ENCODE measurements at places on chromosomes 6 and 20.

DNA sequence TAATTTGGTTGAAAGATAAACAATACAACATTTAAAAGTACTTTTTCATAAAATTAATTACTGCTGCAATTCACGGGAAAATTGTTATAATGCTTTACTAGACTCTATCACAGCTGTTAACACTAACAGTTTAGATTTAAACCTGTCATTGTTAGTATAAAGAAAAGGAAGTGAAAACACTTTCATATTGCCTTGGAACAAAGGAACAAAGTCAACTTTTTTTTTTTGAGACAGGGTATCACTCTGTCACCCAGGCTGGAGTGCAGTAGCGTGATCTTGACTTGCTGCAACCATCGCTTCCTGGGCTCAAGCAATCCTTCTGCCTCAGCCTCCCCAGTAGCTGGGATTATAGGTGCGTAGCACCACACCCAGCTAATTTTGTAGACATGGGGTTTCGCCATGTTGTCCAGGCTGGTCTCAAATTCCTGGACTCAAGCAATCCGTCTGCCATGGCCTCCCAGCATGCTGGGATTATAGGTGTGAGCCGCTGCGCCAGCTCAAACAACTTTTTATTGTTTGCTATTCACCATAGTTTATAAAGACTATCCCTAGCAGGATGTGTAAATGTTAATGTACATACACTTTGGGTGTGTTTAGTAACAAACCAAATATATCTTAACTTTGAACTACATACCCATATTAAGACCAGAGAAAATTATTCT lies 22.1 kb downstream of the SLC35A1 start:
- DNase-seq: no peak

DNA sequence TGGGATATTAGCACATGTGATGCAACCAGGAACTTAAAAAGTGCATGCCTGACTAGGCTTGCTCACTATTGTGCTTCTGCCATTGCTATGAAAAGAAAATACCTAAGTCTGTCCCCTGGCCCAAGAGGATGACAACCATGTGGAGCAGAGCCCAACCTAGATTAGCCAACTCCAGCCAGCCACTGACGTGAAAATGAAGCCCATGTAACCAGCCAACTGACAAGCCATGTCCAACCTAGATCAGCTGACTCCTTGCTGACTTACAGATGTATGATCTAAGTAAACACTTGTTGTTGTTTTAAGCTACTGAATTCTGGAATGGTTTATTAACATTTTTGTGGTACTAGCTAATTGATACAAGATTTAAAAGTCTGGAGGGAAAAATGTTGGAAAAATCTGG lies 47.5 kb downstream of the PIGU start:
- DNase-seq: no peak

DNA sequence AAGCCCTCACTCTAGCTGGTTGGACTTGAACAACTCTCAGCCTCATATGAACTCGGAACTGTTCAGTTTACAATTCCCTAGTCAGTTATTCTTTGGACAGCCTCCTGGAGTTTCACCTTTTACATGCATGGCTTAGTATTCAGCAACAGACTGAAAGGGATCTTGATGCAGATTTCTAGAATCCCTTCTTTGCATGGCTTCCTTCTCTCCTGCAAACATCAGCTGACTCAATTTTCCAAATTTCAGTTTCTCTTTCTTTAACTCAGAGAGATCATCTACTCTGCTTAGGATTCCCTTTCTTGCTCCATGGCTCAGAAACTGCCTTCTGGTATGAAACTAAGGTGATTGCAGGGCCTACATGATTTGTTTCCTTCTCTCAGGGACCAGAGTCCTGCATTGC lies 99.6 kb downstream of the CEP57L1 start:
- no peak for DNase-seq

GRCh38 chr20:17943343-17943742 lies 25.3 kb downstream of the SNX5 start:
- DNase-seq: no peak

DNA sequence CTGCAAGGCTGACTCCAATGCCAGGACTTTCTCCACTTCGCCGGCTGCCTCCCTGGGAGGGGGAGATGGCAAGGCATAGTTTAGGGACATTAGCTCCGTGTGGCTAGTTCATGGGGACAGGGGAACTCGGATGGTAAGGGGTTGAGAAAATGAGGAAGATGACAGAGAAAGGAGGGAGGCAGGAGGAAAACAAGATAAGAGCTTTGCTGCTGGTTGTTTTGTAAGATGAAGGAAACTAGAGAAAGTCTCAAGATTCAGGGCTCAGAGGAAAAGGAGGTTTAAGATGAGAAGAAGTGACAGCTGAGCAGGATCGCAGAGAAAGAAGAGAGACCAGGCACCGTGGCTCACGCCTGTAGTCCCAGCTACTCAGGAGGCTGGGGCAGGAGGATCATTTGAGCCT lies 180.9 kb upstream of the RREB1 start:
- DNase-seq: no peak

- DNase-seq: no peak
Measured at GRCh38 chr6:121321282-121321681, 13.0 kb downstream of the TBC1D32 start.

DNA sequence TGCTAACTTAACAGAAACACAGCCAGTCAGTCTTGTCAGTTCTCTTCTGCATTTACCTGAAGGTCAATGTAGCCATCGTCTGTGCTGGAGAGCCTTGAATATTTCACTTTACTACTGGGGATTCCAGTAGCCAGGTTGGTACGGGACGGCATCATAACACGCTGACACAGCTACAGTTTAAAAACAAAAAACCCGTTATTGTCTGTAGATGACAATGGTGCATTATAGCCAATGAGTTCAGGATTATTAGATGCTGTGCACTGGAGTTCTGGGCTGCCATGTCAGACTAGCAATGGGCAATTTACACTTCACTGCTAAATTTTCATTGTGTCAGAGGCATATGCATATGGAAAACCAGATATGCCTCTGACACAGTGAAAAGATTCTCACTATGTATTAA lies 10.5 kb downstream of the PCNA start:
- no peak for DNase-seq

DNA sequence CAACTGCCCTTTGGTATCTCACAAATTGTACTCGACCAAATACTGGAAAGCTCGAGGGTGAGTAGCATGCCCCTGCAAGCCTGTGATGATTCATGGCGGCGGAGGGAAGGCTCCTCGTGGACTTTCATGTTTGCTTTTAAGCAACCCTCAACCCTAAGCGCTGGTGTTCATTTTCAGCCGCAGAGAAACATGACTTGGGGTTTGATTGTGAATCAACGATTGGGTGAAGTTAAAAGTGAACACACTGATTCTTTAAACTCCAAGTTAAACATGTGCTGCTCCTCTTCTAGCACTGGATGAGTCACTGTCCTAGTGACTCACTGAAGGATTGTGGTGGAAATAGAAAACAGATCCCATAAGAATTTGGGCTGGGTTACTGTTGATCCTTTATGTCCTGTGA lies 8.3 kb downstream of the CD109 start:
- DNase-seq: peak; percentile 91

DNA sequence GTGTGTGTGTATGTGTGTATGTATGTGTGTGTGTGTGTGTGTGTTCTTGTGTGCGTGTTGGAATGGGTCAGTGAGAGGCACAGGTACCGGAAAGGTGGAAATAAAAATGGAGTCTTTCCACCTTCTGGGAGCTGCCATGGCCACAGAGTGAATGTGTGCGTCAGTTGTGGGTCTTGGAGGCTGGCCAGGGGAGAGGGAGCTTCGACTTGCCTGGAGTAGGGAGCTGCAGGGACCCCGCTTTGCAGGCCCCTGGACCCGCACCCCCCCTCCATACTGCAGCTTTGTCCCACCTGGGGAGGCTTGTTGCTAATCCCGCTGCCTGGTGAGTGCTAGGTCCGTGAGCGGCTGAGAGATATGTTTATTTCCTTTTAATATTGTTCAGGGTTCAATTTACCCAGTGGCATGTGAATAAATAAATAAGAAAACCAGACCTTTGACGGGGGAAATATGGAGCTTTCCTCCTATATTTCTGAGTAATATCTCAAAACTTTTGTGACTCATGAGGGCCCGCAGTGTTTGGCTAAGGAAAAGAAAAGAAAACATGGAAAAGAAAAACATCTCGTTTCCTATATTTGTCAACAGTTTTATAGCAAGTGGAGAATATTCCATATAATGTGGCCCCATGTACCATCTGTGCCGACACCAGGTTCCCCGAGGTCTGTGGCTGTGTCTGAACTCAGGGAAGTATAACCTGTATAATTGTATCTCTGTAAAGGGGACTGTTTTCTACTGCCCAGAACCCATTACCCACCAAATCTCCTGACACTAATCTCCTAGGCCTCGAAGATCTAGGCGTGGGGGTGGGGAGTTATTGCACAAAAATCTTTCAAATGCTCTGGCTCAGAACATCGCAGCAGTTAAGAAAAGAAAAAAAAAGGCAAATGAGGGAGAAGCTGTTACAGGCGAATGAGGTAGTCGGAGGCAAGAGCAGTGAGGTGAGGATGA lies 24.6 kb upstream of the CCDC167 start:
- DNase-seq: no peak

DNA sequence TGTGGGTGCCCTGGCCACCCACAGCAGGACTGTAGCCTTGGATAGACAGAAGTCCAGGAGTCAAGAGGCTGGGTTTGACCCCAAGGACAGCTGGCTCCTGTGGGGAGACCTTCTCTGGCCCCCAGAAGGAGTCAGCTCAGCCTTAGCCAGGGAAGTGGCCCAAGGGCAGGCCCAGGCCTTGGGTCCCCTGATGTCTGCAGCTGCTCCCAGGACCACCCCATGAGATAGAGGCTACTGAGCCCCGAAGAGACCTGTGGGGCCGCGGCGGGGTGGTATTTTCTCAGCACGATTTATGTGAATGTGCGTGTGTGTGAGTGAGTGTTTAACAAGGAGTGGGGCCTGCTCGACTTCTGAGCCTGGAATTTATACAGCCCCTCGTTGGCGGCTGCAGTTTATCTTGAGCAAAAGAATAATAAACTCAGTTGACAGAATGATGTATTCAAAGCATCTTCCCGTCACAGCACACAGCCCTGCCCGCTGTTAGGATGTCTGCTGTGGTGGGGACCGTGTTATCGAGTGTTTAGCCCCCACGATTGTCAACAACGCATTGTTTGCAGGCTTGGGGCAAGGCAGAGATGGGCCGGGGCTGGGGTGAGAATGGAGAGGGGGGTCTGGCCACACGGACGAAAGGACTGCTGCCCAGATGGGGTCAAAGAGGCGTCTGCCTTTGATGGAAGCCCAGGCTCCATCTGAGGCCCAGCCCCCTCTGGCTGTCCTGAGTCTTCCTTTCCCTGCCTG lies 163.3 kb downstream of the VEGFA start:
- no peak for DNase-seq

GRCh38 chr6:131911951-131912350 lies 39.2 kb downstream of the CCN2 start:
- DNase-seq: no peak

DNA sequence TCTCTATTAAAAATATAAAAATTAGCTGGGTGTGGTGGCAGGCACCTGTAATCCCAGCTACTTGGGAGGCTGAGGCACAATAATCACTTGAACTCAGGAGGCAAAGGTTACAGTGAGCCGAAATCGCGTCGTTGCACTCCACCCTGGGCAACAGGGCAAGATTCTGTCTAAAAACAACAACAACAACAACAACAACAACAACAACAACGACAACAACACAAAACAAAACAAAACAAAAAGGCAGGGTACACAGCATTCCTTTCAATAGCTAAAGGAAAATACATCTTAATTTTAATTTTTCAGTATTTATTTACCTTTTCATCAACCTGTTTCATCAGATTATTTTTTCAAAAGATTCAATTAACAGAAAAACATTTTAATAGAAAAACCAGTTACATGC lies 28.4 kb downstream of the SRPK1 start:
- no peak for DNase-seq

DNA sequence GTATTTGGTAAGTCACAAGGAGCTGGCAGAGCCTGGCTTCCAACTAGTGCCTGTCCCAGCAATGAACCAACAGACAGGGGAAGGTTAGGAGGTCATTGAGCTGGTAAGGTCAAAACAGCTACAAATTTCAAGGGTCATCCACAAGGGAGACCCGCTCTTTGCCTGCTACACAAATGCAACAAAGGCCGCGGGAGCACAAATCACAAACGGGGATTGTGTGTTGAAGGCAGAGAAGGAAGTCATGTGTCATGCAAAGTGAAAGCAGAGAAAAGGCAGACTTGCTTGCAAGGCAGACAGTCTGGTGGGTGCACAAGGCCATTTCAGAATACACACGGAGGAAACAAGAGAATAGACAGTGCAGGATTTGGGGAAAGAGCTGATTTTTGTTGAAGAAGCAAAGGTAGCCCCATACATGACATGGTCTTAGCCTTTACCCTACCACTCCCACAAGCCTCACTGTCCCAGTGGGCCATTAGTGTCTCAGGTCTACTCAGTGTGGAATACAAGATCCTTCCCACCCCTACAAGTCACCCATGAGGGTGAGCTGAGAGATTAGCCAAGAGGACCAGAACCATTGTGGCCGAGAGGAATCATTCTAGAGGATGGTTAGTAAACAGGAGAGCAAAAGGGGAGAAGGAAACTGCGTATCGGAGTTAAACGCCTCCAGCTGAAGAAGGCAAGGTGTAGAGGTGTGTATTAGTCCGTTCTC lies 18.1 kb upstream of the SAMHD1 start:
- DNase-seq: no peak

Measured in RCC 7860 (cell line).